ENCODE measurements at places on chromosomes 6 and 20. TPM values are rescaled to one million over a fixed set of nuclear protein-coding genes. Genes with fewer than 3 reads are reported as not detected.

DNA sequence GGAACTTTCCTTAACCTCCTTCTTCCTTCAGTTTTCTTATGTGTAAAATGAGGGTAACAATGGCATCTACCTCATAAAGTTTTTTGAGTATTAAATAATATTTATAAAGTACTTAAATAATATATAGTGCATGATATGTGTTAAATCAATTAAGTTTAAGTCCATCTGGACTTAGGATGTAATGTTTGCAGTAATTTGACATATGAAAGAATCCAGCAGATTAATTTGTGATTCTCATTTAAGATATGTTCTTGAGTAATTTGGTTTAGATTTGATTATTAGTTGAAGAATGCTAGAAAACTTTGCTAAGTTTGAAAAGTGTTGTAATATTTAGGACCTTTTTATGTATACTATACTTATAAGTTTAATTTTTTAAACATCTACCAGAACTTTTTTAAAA is 18.1 kb downstream of the KCTD20 start:
- no peak for ATAC-seq

DNA sequence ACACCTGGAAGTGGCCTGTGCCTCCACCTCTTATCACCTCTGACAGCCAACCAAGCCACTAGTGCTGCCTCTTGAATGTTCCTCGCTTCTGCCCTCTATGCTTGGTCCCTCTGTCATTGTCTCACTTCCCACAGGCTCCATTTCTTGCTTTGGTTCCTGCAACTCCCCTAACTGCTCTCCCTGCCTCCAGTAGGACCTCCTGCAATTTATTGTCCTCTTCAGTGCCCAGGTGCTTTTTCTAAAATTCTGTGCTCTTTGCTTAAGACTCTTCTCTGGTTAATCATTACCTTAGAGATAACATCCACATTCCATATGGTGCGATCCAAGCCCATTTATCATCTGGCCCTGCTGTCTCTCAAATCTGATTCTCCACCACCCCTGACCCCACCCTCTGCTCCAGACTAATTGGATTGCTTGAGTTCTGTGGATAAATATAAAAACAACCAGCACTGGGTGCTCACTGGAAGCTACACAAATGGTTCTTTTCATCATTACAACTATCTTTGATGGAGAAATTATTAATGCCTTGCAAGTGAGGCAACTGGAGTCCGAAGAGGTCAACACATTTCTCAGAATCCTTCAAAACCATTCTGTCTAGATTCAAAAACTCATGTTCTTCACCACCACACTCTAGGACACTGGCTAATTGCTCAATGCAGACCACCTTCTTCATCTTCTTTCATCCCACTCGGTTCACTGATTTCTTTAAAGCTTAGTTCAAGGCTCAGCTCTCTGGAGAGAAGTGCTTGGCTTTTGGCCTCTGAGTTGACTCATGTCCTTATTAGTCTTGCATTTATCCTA is 47.2 kb downstream of the FOXA2 start:
- ATAC-seq = no peak

Gene SCRT2
- not detected for total RNA-seq

DNA sequence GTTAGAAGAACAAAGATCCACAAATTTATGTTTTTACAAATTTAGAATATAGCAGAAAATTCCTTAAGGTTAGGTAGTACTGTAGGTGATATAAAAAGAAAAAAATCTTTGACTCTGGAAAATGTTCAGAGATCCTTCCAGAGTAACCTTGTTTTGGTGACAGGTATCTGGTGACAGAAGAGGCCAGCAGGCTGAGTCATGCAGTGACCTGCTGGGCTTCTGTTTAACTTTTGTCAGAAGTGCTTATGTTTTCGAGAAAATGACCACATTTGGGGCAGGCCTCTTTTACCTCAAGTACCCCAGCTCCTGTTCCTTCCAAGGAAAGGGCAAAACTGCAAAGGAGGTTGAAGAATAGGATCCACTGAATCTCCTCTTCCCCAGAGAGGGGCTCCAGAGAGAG is 10.5 kb upstream of the CLDN20 start:
- ATAC-seq = no peak

DNA sequence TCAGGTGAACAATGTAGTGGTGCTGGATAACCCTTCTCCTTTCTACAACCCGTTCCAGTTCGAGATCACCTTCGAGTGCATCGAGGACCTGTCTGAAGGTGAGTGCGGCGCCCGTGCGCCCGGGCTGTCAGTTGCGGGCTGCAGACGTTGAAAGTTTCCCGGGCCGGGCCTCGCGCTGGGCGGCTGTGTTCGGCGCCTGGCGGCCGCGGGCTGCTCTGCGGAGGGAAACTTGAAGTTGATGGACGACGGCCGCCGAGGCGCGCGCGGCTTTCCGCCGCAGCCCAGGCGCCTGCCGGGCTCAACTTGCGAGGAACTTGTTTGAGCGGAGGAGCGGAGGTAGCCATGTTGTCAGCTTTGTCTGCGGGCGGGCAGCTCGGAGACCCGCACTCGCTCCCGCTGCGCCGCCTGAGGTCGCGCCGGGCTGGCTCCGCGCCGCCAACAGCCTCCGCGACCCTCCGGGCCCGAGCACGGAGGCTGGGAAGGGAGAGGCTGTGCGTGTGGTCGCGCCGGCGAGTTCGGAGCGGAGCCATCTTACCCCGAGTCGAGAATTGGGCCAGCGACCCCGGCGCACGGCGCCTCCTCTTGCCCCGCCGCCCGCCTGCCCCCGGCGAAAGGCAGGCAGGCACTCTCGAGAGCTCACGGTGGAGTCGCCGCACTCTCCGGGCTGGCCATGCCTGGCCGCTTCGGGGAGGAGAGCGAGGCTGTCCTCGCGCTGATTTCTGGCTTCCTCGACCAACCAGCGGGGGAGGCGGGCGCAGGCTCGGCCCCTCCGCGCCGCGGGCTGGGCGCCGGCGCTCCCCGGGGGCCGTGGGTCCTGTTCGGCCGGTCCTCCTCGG is 691 bp downstream of the ASF1A start:
- peak; percentile 78 for ATAC-seq

DNA sequence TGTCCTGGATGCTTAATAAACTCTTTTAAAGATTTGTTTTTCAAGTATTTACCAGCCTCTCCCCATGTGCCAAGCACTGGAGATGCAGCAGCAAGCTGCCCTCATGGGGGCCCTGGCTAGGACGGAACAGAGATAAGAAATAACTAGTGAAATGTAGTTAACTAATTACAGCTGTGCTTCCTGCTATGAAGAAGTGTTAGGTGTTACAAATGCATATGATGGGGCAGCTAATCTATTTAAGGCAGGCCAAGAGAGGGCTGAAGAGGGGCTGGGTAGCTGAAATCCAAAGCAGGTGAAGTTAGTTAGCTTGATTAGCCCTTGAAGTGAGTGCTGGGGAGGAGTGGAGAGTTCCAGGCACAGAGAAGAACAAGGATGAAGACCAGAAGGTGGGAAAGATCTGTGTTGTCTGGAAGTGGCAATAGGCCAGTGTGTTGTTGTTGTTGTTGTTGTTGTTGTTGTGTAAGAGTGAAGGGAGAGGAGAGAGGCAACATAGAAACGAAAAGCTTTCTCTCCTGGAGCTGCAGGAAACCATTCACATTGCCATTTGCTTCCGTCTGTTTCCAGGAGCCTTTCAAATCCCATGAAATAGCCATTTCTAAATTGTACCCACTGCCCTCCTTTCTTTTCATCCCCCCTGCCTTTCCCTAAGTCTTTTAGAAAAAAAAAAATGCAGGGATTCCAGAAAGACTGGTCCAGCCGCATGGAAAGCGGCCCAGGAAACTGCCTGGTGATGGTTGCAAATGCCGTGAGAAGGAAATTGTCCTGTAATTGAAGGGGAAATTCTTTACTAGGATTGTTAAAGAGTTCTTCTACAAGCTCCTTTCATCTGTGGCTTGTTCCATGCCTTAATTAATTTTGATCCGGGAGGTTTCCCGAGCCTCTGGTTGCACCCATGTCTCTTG is 119.6 kb downstream of the TFAP2C start:
- ATAC-seq = no peak

- no peak for ATAC-seq
Observed at GRCh38 chr20:38112261-38112929, 52.7 kb downstream of the TGM2 start.

DNA sequence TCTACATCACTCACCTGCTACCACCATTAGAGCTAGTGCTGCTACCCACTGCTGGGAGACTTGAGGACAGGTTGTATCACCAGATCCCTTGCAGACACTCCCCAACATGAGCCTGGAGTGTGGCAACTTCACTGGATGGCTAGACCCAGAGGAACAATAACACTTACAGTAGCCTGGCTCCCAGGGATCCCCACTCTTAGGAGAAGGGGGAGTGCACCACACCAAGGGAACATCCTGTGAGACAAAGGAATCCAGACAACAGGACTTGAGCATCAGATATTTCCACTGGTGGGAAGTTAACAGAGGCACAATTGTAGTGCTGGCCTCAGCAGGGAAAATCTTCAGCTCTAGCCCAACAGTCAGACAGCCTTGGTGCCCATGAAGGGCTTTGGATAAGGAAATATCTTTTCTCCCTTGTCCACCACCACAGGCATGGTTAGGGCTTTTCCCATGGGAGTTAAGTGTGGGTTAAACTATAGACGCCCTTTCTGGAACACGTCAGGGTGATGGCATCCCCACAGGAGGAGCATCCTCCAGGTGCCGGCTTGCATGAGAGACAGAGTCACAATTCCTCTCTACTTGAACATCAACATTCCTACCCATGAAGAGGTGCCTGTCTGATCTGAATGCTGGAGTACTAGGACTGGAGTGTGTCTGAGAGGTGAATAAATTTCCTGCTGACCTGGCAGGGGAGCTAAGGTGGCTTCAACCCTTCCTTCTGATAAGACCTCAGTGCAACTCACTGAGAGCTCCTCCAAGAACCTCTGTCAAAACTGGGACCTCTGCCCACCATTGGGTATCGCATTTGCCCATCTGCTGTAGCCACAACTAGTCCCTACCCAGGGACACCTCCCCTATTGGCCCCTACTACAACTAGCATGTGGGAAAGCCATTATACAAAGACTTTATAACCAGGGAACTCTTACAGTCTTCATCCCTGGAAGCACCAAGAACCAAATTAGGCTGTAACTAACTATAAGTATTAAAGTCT is 55.4 kb upstream of the SIRPG start:
- no peak for ATAC-seq

Gene TAGAP
- 0.92 TPM for total RNA-seq

DNA sequence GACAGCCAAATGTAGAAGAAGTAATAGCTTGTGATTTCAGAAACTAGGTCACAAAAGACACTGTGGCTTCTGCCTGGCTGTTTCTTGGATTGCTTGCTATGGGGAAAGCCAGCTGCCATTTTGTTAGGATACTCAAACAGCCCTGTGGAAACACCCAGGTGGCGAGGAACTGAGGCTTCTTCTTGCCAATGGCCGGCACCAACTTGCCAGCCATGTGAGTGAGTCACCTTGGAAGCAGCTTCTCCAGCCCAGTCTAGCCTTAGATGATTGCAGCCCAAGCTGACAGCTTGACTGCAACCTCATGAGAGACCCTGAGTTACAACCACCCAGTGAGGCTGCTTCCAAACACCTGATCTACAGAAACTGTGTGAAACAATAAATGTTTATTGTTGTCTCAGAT is 11.9 kb upstream of the KIAA1755 start:
- peak; percentile 18 for ATAC-seq

- ATAC-seq = no peak
Observed at GRCh38 chr6:157226026-157226625, 97.2 kb downstream of the TMEM242 start.

Gene XKR7
- total RNA-seq = not detected

Gene BTBD3
- total RNA-seq = 10.0 TPM

GRCh38 chr6:76639941-76640340 is 567.5 kb upstream of the IMPG1 start:
- no peak for ATAC-seq

DNA sequence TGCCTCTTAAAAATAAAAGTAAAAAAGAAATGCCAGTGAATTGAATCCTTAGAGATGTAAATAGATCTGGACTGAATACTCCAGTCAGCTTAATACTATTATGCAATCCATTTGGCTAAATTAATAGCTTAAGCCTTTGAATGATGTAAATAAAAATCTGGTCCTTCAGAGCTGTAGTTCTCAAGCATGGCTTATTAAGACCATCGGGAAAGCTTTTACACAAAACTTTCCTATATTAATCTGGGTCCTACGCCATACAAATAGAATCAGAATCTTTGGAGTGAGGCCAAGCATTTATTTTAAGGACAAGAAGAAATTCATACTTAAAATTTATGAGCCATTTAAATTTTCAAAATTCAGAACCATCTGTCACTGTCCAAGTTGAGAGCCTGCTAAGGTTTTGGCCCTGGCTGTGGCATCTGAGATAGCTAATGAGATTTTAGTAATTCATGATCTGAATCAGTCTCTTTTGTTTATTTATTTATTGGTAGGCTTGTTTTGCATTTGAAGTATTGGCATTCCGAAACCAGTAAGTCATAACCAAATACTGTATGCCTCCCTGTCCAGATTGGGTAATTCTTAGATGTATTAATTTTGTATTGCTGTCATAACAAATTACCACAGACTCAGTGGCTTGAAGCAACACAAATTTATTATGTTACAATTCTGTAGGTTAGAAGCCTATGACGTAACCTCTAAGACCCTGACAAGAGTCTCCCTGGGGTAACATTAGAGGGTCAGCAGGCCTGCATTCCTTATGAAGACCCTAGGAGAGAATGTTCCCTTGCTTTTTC is 228.1 kb upstream of the RAB32 start:
- ATAC-seq = no peak

Gene DEF6
- total RNA-seq = 27.3 TPM

- ATAC-seq = no peak
Observed at GRCh38 chr20:48599106-48599747, 228.6 kb downstream of the PREX1 start.

DNA sequence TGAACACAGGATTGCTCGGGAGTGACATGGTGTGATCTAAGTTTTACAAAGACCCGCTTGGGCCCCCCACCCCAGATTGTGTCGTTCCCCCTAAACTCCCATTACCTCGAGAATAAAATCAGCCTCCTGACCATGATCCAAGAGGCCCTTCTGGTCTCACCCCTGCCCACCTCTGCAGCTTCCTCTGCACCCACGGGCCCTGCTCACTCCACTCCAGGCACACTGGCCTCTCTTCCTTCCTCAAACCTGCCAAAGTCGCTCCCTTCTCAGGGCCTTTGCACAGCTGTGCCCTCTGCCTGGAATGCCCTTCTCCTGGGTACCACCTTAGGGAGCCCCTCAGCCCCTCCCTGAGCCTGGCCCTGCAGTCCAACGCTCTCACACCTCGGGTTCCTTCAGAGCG is 17.9 kb downstream of the TGM2 start:
- no peak for ATAC-seq

Data from esophagus mucosa (tissue), 1 donor.